Activated CD8-positive, alpha-beta memory T cell treated with anti-CD3 and anti-CD28 coated beads, Interleukin-2, amount 50 U/mL, for 4 hours (primary cell): ENCODE measurements at places on chromosomes 7 and 10.
A peak's percentile ranks its signal among the peaks of the same experiment; 100 is the strongest.

GRCh38 chr10:46292573-46293023, 5.8 kb downstream of the ANTXRL start:
- DNase-seq = no peak

- DNase-seq = no peak
Observed at GRCh38 chr10:84331091-84331490, 2.7 kb downstream of the CCSER2 start.

DNA sequence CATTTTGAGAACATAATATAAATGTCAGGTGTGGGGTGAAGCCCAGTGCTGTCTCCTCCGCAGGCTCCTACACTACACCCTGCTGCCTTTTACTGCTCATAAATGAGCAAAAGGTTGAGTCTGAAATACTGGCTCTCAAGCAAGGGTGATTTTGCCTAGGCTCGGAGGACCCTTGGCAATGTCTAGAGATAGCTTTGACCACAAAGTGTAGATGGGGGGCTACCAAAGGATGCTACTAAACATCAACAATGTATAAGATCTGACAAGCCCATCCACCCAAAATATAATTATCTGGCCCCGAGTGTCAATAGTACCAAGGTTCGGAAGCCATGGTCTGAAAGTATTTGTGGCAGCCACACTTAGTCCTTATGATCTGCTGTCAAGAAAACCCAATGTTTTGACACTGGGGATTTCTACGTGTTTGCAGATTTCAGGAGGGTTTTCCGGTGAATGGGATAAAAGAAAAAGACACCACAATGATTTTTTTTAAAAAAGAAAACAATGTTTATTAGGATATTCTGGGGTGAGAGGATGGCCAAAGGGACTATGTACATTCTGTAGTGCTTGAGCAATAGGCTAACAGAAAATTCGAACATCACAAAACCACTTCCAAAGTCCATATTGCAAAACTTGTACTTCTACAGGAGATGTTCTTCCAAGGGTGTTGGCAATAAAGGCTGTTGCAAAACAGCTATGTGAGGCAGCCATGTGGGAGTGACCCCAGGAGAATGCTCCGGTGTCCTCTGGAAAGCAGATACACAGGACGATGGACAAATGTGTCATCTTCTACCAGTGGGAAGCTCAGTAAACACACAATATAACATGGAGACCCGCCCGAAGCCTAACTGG, 216.3 kb downstream of the GFRA1 start:
- no peak for DNase-seq

DNA sequence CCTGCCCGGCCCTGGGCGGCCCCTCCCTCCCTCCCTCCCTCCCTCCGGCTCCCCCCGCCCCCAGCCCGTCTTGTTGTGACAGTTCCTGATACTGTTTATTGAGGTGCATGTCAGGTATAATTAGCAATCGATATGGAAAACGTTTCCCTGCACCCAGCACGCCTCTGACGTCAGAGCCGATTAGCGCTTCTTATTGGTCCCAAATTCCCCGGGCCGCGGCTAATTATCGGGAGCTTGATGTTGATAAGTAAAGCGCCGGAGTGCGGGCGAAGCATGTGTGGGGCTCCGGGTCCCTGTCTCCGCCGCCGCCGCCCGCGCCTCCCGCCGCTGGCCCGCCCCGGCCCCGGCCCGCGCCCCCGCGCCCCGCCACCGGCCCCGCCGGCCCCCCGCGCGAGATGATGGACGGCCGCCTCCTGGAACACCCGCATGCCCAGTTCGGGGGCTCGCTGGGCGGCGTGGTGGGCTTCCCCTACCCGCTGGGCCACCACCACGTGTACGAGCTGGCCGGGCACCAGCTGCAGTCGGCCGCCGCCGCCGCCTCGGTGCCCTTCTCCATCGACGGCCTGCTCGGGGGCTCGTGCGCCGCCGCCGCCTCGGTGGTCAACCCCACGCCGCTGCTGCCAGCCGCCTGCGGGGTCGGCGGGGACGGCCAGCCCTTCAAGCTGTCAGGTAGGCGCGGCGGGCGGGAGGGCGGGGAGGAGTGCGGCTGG, at the start of gene UNCX:
UNCX (plus strand) TSS at position 250 of the 710 bp plus-strand sequence; CDS start at position 396, 146 bp downstream.
- DNase-seq = no peak

DNA sequence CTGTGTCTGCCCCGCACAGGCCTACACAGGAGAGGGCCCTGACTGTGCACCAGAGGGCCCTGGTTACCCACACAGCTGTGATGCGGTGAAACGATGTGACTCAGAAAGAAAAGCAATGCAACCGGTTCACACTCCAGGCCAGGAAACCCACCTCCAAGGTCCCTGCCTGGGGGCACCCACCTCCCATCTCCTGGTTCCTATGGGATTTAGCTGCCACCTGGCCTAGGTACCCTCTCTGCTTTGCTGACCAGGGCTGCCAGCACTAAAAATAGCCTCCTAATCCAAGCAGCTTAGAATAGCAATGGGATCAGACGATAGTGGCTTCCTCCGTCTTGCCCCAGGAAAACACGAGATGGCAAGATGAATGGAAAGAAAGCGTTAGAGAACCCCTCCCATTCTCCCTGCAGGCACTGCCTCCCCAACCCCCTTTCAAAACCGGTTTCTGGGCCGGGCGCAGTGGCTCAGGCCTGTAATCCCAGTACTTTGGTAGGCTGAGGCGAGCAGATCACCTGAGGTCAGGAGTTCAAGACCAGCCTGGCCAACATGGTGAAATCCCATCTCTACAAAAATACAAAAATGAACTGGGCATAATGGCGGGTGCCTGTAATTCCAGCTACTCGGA, 12.4 kb downstream of the RBP3 start:
- DNase-seq = no peak

DNA sequence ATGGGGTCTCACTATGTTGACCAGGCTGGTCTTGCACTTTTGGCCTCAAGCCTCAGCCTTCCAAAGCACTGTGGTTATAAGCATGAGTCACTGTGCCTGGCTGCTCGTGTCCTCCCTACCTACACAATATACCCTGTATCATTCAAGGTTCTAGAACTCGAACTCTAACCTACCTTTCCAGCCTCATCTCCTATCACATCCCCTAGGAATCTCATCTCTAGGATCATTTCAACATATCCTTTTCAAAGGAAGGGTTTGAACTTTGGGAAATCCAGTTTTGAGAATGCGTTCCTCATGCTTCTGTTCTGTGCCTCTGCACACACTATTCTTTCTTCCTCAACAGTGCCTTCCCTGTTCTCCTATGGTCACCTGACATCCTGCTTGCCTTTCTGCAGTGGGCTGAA, 87.8 kb upstream of the RHEB start:
- DNase-seq = no peak

DNA sequence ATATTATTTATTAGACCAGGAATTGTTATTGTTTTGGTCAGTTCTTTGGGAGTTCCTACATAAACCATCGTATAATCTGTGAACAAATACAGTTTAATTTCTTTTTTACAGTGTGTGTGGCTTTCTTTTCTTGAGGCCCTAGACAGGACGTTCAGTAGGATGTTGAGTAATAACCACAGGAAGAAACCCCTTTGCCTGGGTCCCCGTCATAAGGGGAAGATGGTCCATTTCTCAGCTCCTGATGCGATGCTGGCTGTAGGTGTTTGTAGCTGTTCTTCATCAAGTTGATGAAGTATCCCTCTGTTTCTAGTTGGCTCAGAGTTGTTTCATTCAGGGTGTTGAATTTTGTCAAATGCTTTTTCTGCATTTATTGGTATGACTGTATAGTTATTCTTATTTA, 219.7 kb upstream of the ADARB2 start:
- no peak for DNase-seq

DNA sequence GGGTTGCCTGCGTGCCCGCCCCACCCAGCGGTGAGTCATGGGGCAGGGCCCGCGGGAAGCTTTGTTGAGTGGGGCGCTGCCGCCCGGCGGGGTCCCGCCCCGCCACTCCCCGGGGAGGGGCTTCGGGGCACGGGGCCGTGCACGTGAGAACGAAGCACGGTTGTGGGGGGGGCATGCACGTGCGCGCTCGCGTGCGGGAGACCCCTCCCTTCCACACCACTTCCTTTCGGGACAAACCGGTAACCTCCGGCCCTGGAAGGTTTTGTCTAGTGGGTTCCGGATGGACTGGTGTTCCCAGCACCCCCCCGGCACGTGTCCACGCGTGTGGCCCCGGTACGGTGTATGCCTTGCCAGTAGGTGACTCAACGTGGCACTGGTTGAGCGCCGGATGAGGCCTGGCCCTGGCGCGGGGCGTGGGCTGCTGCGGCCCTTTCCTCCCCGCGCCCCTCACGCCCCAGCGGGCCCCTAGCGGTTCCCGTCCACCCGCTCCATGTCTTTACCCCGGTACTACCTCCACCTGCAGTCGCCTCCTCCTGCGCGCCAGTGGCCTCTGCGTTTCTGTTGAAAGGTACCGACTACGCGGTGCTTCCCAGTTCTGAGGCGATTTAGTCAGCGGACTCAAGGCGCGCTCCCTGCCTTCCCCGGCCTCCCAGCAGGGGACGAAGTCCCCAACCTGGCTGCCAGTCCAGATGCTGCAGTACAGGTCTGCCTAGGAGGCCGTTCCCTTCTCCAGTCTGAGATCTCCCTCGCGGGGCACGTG, 3.1 kb downstream of the ADIRF start:
- peak; percentile 90 for DNase-seq

- no peak for DNase-seq
Observed at GRCh38 chr7:333393-333764, 43.4 kb downstream of the FOXL3 start.

- DNase-seq = no peak
Observed at GRCh38 chr10:13470270-13470669, 58.5 kb downstream of the BEND7 start.

- no peak for DNase-seq
Observed at GRCh38 chr10:132107949-132108877, 42.5 kb downstream of the JAKMIP3 start.

GRCh38 chr7:151758622-151759540, 118.0 kb downstream of the PRKAG2 start:
- DNase-seq = no peak

GRCh38 chr10:124743191-124744101, 732 bp downstream of the FAM53B start:
- DNase-seq = no peak

- DNase-seq = no peak
Observed at GRCh38 chr10:35320341-35320740, 16.0 kb upstream of the CCNY start.

DNA sequence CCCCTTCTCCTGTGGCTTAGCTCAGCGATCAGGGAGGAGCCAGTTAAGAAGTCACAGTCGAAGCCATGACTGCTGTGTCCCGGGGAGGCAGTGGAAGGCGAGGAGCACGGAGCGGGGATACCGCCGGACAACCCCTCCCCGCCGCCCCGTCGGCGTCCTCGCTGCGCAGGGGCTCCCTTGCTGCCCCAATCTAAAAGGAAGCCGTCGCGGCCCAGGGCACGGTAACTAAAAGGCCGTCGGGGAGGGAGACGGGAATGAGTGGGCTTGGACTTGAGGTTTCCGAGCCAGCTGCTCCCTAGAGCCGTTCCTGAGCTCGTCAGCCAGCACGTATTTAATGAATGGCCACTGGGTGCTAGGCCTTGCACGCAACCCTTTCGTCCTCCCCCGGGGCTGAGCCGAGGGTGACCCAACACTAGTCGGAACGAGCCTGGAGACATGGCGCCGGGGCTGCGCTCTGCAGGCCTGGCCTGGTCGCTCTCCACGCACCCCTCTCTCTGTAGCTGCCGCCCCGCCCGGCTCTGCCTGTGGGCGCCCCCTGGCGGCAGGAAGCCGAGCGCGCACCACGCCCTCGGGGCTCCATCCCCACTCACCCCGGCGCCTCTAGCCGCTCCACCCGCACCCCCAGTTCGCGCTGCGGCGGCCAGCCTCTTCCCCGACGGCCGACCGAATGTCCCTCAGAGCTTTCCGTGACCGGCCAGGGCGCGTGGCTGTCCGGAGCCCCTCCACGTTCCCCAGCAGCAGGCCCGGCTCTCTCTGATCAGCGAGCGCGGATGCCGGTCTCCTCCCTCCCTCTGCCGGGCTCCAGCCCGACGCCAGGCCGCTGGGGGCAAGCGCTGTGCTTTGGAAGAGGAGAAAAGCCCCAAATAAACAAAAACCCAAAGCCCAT, 29.3 kb upstream of the KCNK18 start:
- peak; percentile 68 for DNase-seq

DNA sequence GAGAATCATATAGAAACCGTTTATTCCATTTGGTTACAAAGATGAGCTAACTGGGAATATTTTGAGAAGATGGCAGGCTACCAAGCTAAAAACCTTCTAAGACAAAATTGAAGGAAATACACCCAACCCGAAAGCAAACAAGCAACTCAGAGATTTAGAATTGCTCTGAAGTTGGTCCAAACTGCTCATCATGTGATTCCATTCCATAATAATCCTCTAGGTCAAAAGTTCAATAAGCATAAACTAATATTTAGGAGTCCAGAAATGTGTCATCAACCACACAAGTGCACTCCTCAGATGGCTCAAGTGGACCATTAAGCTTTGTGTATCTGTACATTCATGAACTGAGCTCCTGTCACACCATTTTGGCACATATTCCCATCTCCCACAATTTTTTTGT, 28.7 kb downstream of the DGKI start:
- DNase-seq = no peak

DNA sequence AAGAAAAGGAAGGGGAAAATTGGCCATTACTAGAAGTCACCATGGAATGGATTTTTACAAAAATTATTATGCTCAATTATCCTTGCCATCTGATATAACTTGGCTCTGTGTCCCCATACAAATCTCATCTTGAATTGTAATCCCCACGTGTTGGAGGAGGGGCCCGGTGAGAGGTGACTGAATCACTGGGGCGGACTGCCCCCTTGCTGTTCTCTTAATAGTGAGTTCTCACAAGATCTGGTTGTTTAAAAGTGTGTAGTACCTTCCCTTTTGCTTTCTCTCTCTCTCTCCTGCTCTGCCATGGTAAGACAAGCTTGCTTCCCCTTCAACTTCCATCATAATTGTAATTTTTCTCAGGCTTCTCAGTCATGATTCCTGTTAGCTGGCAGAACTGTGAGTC, 1023.6 kb downstream of the XPNPEP1 start:
- DNase-seq = no peak

DNA sequence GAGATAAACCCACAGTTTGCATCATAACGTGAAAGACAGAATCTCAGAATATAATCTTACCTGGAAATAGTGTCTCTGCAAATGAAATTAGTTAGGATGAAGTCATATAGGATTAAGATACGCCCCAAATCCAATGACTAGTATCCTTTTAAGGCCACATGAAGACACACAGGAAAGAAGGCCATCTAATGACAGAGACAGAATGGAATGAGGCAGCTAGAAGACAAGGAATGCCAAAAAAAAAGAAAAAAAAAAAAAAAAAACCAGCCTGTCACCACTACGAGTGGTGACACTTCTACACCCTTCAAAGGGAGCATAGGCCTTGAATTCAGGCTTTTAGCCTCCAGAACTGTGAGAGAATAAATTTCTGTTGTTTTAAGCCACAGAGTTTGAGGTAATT, 82.9 kb downstream of the HYCC1 start:
- DNase-seq = no peak

DNA sequence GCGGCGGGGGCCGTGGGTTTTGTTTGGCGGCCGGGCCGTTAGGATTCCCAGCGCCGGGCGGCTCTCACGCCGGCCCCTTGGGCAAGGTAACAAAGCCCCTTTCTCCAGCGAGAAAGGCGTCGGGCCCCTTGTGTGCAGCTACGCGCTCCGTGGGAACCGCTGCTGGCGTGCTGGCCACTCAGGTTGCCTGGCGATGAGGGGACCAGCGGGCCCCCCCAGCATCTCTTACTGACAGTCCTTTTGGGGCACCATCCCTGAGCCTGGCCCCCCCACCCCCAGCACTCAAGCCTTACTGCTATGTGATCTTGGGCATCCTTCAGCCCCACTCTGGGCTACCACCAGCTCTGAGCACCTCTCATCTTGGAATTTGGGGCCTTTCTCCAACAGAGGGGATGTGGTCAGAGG, 1.8 kb downstream of the LFNG start:
- no peak for DNase-seq

- DNase-seq = no peak
Observed at GRCh38 chr7:151101621-151102396, 15.5 kb downstream of the AGAP3 start.

- peak; percentile 38 for DNase-seq
Observed at GRCh38 chr10:92573091-92573797, 649 bp downstream of the IDE start.
